ENCODE measurements at places on chromosomes 3 and 15.

DNA sequence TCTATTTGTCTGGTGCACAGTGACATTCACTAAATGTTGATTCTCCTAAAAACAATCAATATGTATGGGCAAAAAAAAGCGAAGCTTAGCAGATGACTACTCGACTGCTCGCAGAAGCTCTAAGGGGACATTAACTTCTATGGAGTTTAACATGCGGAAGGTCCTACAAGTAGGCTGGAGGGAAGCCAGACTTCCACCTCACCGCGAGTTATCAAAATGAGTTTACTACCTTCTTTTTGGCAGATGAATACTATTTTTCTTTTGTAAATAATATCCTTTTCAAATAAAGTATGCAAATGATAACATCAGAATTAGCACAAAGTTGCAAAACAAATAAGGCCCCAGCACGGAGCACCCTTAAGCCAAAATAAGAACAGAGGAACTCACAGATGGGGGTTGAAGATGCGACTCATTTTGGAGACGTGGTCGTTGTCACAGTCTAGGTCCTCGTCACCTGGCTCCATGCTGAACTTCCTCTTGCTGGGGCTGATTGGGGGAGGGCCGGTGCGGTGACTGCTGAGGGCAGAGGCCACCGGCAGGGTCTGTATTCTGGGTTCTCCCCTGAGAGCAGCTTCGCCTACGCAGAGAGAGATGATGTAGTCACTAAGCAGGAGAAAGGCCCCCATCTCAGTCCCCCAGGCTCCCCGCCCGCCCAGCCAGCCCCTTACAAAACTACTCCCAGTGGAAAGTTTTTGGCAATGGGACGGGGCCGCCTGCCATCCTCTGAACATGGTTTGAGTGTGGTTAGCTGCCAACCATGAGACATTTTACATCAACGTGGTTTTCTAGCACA, 42.1 kb downstream of the VGLL4 start:
- peak; percentile 92 for DNase-seq

DNA sequence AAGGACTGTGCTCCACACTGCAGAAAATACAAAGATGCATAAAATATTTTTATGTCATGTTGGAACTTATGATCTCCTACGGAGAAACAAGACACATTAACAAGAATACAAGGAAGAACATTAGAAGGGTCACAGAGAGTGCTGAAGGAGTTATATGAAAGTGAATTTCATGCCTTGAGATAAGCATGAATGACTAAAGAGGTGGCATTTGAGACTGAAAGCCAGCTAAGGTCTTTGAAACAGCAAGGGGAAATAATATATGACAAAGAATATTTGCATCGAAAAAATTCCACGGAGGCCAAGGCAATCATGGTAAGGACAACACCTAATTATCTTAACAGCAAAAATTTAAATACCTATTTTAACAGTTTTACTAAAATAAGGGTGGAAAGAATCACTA, 12.5 kb downstream of the GSK3B start:
- DNase-seq, result no peak

DNA sequence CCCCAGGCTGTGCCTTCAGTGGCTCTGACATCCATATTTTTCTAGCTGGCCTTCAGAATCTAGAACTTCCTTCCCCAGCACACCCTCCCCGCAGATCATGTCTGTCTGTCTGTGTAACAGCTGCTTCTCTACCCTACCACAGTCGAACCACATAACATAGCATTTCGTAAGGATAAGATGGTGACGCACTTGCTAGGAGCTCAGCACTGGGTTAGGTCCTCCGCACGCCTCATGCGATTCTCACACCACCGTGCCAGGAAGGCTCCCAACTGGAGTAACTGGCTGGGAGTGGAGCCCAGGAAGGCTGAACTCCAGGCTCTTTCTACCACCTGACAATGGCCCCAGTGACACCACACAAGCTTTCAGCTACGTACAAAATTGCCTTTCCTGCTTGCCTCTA, 168.6 kb downstream of the STT3B start:
- DNase-seq, result no peak

- DNase-seq, result peak; percentile 61
Observed at GRCh38 chr15:25875566-25875965, 12.4 kb upstream of the ATP10A start.

- peak; percentile 95 for DNase-seq
Observed at GRCh38 chr3:10192953-10193691, 28.4 kb downstream of the IRAK2 start.

- no peak for DNase-seq
Observed at GRCh38 chr3:127884041-127884440, 31.0 kb upstream of the KBTBD12 start.

DNA sequence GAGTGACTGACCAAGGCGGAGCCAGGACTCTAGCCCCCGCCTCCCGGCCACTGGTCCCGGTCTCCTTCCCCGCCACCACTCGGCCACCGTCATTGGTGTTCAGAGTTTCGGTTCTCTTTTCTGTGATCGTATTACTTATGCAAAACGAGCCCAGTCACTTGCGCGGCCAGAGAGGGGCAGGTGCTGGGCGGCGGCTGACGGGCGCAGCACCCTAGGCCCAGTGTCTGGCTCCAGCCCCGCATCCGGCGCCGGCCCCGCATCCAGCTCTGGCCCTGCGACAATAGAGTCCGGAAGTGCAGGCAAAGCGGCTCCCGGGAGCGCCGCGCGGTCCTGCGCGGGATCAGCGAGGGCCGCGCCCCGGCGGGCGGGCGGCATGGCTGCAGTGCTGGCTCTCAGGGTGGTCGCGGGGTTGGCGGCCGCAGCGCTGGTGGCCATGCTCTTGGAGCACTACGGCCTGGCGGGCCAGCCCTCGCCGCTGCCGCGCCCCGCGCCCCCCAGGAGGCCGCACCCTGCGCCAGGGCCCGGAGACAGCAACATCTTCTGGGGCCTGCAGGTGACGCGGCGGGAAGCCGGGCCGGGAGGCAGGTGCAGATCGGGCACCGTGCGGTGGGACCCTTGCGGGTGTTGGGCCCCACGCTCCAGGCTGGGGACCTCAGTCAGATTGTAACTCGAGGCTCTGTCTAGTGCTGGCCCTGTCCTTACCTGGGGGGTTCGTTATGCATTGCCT, at the start of gene TMEM62:
Gene TMEM62 (plus strand): TSS at position 157 of the 727 bp plus-strand sequence. CDS start 217 bp downstream, at position 374.
- DNase-seq, result peak; percentile 50

GRCh38 chr15:78565951-78566774, 843 bp downstream of the CHRNA5 start:
- no peak for DNase-seq

DNA sequence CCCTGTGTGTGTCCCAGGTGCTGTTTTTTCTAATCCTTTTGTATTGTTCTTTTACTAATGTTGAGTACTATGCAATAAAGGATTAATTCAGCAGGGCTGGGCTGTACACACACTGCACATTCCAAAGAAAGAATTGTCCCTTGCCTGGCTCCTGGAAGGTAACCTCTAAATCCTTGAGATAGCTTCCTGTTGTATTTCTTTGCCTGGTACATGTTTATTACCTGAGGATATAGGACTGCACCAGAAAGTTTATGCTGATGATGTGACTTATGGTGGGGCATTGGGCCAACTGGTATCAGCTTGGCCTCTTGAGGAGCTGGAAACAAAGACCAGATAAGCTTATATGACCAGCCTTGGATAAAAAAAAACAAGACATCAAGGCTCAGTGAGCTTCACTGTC, 26.6 kb upstream of the FAN1 start:
- no peak for DNase-seq

DNA sequence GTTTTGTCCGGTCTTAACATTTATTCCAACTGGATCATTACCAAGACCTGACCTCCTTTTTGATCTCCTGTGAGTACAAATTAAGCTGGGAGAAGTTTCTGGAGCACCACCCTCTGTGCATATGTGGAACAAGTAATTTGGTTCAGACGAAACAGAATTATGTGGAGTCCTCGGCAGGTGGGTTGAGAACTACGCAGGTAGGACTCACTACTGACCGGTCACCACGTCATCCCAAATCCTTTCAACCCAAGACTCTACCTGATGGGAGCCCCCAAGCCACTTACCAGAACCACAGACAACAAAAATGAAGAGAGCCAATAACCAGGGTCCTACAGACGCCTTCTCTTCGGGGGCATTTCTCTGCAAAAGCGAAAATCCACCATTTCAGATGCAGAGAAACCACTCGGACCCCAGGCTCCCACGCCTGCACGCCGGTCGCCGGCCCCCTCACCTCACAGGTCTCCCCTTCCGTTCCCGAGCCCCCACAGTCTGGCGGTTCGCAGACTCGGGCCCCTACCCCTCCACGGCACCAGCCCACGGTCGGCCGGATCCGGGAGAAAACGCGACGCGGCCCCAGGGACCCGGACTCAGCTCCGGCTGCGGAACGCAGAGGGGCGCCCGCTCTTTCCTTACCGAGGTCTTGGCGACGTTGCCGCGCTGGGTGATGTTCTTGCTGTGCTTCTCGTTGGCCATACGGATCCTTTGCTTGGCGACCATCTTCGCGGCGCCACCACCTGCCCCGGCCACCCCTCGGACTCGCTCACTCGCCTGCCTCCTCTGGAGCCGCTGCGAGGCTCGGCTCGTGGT, 674 bp downstream of the SERP1 start:
- peak; percentile 5 for DNase-seq

- no peak for DNase-seq
Observed at GRCh38 chr3:32998631-32999451, 47.4 kb downstream of the CCR4 start.

- DNase-seq, result no peak
Observed at GRCh38 chr3:112773864-112774263, 72.8 kb downstream of the CD200R1L start.

- no peak for DNase-seq
Observed at GRCh38 chr3:118803096-118803476, 231.6 kb downstream of the IGSF11 start.

GRCh38 chr15:39188930-39189329, 391.9 kb upstream of the THBS1 start:
- DNase-seq, result peak; percentile 80

- DNase-seq, result no peak
Observed at GRCh38 chr15:37524601-37525000, 409.8 kb upstream of the TMCO5A start.

Data from fibroblast of gingiva (primary cell).